ENCODE measurements at places on chromosomes 1 and 21. TPM values are rescaled to one million over a fixed set of nuclear protein-coding genes. Genes with fewer than 3 reads are reported as not detected.

Gene CHIT1
- not detected for polyA plus RNA-seq

Gene SEMA4A
- 2.0 TPM for polyA plus RNA-seq

Gene NPPB
- polyA plus RNA-seq, result not detected

Gene MXRA8
- not detected for polyA plus RNA-seq

Gene INKA2
- not detected for polyA plus RNA-seq

Gene KCNE1
- polyA plus RNA-seq, result not detected

Data from CD4-positive, CD25-positive, alpha-beta regulatory T cell (primary cell).